ENCODE measurements at places on chromosomes 12 and 14.

- DNase-seq: no peak
Measured at GRCh38 chr12:108668542-108668941, 34.8 kb upstream of the SELPLG start.

- no peak for DNase-seq
Measured at GRCh38 chr14:66074537-66074936, 411.6 kb upstream of the CCDC196 start.

- no peak for DNase-seq
Measured at GRCh38 chr14:43792980-43793379, 714.1 kb downstream of the FSCB start.

GRCh38 chr12:67601126-67601525 lies 47.4 kb upstream of the DYRK2 start:
- DNase-seq: no peak

DNA sequence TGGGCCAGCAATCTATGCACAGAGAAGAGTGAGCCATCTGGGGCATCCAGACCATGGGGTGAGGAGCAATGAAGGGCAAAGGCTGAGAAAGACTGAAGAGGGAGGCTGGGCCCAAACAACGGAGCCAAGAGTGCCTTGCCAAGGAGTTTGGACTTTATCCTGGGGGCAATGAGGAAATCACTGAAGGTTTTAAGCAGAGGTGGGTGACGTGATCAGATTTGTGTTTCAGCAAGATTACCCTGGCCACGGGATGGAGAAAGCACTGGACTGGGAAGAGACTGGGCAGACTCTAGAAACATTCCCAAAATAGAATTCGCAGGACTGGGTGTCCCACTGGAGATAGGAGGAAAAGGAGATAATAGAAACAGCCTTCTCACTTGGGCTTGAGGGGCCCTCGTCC lies 65.3 kb downstream of the DPF3 start:
- DNase-seq: no peak

- DNase-seq: no peak
Measured at GRCh38 chr14:93709249-93709648, 79.0 kb downstream of the PRIMA1 start.

GRCh38 chr14:73787486-73788316 lies 63.9 kb upstream of the PTGR2 start:
- DNase-seq: no peak

DNA sequence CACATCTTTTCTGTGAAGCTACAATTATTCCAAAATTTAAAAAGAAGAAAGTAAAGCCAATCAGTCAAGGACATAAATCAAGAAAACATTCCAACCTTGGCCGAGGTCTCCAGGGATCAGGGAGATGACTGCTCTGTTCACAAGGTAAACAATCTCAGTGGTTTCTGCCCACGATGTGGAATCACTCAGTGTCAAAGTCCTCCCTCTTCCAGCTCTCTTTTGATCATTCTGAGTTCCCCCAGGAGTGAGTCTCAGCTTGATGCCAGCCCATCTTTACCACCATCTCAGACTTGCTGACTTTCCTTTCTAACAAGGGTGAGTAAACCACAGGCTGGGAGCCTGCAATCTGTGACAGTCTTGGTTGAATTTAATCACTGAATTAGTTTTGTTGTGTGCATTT lies 4.8 kb upstream of the SERPINA9 start:
- no peak for DNase-seq

DNA sequence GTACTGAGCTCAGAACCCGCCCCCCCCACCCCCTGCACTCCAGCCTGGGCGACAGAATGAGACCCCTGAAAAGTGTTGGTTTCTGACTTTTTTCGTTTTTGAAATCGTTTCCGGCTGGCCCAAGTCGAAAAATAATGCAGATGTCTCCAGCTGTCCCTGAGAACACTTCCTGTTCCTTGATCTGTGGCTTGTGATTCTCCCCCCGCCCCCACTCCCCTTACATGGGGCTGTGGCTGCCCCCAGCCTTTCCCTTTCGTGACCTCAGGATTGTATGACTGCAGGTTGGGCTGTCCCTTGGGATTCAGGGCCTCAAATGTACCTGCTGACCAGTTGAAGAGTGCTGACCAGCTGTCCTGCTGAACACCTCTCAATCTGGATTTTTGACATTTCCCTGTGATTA lies 34.1 kb downstream of the NOC4L start:
- no peak for DNase-seq

GRCh38 chr12:77042833-77043232 lies 22.5 kb downstream of the E2F7 start:
- no peak for DNase-seq

DNA sequence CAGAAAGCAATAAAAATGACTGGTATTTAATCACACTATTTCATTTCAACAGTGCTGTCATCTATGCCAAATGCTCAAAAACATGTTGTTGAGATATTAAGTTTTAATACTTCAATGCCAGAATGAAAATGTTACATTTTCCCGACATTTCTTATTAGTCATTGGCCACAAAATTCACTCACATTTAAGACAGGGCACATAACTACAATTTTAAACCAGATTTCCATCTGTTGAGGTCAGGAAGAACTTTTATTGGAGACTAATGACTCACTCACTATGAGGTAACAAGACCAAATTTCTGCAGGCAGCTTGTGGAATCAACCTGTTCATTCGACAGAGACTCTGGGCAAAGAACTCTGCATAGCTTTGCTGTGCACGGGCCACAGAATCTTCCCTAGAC lies 36.8 kb downstream of the PPTC7 start:
- DNase-seq: no peak

GRCh38 chr14:36020120-36021029 lies 156.1 kb downstream of the PTCSC3 start:
- DNase-seq: no peak

DNA sequence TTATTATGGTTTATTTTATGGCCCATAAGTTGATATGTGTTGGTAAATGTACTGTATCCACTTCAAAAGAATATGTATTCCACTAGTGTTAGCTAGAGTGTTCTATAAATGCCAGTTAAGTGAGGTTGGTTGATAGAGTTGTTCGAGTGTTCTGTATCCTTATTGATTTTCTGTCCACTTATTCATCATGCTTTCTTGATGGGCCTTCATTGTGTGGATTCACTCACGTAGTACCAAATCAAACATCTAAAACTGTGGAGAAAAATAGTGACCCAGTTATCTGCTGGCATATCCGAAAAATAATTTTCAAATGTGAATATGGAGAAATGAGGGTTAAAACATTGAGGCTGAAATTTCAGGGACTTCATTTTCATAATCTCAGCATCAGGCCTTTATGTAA lies 230.4 kb downstream of the TRHDE start:
- no peak for DNase-seq

- no peak for DNase-seq
Measured at GRCh38 chr12:91931111-91931510, 214.5 kb downstream of the BTG1 start.

- DNase-seq: no peak
Measured at GRCh38 chr14:90361865-90362557, 30.3 kb upstream of the NRDE2 start.

DNA sequence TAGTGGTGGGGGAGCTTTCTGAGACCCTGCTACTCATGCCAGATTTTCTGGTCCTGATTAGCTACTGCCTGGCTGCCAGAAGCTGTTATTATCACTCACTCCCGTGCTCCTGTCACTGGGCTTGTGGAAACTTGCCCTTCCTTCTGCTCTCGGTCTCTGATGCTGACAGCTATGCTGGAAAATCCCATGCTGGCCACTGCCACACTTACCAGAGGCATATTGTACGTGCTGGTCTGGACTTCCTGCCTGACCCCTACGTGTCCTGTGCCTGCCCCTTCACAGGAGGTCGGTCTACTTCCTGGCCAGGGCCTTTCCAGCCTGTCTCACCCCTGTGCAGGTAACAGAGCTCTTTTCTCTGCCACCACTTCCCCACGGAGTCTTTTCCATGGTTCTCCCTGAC lies 149.4 kb upstream of the PLEKHG7 start:
- no peak for DNase-seq

- no peak for DNase-seq
Measured at GRCh38 chr12:48556631-48557030, 13.2 kb downstream of the LALBA start.

GRCh38 chr14:56417173-56417572 lies 162.4 kb upstream of the TMEM260 start:
- DNase-seq: no peak

- peak; percentile 56 for DNase-seq
Measured at GRCh38 chr12:124053851-124054250, 80.8 kb downstream of the ZNF664 start.

- no peak for DNase-seq
Measured at GRCh38 chr12:6033546-6033945, 88.5 kb upstream of the ANO2 start.

- DNase-seq: no peak
Measured at GRCh38 chr12:690466-690865, 27.2 kb upstream of the NINJ2 start.

GRCh38 chr12:51815571-51815970 lies 32.9 kb downstream of the FIGNL2 start:
- no peak for DNase-seq

GRCh38 chr14:101075025-101075800 lies 171.7 kb upstream of the RTL1 start:
- no peak for DNase-seq

DNA sequence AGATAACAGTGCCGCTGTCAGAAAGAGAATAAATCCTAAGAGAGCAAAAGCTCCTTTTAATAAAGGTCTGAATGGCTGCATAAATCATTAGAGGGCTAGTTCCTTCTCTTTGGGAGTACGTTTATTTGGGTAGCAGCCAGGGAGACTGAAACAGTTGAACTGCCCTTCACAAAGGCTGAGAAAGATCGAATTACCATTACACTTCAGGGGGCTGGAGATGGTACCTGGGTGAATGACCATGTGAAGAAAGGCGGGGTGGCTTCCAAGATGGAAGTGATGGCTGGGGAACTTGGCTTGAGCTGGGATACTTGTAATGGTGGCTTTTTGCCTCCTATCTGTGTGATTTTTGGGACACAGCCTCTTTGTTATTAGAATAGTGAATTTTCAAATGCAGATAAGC lies 1.7 kb upstream of the FGD4 start:
- DNase-seq: no peak

- no peak for DNase-seq
Measured at GRCh38 chr12:27549236-27549800, 25.3 kb downstream of the PPFIBP1 start.

DNA sequence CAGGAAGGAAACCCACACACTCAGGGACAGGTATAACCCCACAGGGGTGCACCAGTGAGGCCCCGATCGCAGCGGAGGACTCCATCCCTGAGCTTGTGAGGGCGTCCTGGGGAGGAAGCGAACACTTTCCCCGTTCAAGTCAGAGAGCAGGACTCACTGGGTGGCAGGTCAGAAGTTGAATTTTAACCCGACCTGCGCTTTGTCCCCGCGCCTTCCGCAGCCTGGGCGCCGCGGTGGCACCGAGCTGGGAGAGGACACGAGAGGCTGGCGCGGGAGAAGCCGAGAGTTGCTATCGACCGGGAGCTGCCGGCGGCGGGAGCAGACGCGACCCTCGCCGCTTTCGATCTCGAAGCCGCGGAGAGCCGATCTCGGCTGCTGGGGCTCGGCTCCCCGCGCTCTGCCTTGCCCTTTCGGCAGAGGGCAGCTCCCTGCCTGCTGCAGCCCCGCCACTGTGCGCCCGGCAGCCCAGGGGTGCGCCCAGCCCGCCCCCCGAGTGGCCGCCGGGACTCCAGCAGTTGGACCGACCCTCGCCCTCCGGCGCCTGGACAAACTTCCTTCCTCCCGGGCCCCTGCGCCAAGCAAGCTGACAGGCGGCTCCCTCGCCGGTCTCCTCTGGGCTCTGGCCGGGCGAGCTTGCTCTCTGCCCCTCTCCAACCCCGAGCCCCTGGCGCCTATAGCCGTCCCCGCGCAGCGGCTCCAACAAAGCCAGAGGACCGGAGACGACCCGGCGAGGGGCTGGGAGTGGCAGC lies 918 bp downstream of the LIN7A start:
- no peak for DNase-seq

DNA sequence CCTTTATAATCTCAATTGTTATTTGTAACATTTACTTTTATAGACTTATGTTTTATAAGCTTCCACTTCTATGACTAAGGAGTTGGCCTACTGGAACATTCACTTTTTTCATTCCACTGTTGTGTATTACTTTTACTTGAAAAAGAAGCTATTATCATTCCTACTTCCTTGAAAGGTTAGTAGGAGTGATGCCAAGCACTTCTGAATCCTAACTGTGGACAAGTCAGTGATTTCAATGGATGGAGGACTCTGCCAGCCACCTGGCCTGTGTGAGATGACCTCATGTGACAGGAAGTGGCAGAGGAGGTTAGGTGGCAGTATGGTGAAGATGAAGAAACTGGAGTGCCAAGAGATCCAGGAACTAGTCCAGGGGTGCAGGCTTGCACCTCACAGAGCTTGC lies 46.0 kb downstream of the TECPR2 start:
- DNase-seq: no peak

GRCh38 chr12:53538209-53538689 lies 31.0 kb upstream of the NPFF start:
- DNase-seq: peak; percentile 80

GRCh38 chr12:97275728-97276590 lies 186.6 kb upstream of the RMST start:
- DNase-seq: no peak

- DNase-seq: no peak
Measured at GRCh38 chr12:51832354-51833107, 16.0 kb downstream of the FIGNL2 start.

DNA sequence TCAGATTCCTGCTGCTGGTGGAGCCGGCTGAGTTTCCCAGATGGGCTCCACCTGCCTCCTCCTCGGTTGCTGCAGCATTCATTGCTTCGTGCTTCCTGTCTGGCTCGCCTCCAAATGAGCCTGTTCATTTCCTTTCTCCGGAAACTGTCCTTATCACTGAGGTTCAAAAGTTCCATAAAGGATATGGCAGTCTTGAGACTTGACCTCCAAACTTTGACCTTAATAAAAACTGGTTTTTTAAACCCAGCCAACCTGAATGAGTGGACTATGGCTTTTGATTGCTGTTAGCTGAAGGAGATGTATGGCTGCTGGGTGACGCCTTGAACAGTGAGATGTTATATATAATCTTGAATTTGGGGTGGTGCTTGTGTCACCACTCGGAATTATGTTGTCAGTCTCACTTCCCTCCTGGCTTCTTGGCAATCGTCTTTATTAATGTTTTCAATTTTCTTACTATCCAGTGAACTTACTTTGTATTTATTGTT lies 62.7 kb downstream of the RASSF3 start:
- DNase-seq: peak; percentile 54

DNA sequence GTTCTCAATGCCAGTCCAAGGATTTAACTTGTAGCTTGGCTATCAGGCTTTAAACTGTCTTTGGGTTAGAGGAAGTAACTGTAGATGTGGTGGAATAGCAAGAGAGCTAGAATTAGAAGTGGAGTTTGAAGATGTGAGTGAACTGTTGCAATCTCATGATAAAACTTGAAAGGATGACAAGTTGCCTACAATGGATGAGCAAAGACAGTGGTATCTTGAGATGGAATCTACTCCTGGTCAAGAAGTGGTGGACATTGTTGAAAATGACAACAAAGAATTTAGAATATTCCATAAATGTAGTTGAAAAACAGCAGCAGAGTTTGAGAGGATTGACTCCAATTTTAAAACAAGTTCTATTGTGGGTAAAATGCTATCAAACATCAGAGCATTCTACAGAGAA lies 199.0 kb downstream of the DUSP6 start:
- no peak for DNase-seq
